ENCODE measurements at places on chromosomes 12 and 14. TPM values are rescaled to one million over a fixed set of nuclear protein-coding genes. Genes with fewer than 3 reads are reported as not detected.
A peak's percentile ranks its signal among the peaks of the same experiment; 100 is the strongest.

DNA sequence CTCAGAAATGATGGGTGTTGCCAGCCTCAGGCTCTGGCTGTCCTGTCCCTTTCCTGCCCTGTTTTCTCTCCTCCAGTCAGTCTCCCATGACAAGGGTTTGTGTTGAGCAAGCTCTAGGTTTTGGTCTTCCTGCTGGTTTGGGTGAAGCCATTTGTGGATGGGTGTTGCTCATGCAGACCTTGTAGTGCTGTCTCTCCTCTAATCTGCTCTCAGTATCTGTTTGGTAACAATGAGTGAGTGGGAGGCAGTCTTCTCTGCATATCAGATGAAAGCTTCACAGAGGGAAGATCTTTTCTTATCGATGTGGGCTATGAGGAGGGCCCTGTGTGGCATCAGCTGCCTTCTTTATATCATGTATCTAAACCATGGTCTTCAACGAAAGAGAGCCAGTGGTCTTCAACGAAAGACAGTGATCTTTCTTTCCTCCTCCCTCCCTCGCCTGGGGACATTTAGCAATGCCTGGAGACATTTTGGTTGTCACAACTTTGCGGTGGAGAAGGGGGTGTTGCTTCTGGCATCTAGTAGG, 3.6 kb downstream of the CMA1 start:
- DNase-seq: no peak

DNA sequence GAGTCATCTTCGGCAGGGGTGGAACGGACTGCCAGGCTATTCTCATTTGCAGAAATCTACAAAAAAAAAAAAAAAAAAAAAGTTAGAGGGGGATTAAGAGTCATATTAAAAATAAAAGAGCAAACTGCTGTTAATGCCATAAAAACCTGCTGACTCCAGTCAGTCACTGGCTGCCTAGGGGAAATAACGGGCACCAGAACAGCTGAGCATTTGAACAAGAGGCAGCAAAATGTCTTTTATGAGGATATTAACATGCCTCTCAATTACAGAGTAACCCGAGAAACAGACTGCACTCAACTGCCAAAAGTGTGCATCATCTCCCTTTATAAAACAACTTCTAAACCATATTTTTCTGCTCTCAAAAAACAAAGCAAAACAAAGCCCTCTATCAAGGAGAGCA, 28.7 kb upstream of the CERS5 start:
- DNase-seq: no peak

HVCN1 gene
- total RNA-seq: 0.53 TPM

GRCh38 chr12:121875582-121875981, 13.0 kb upstream of the PSMD9 start:
- no peak for DNase-seq

GRCh38 chr14:105855246-105855892, 329.0 kb downstream of the TMEM121 start:
- DNase-seq: no peak

DNA sequence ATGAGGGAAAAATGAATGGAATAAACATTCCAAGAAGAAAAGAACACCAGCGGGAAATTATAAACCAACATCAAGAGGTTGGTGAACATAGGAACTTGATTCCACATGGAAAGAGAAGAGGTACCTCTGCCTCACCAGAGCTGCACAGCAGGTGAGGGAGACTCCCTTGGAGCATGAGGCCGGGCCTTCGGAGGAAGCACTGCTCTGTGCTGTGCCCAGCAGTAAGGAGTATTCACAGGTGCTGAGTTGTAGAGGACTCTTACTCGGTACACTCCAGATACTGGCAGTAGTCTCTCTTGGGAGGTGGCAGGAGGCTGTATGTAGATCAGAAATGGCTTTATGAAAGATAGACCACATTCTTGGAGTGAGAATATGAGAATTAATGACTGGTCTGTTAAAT, 76.0 kb downstream of the NPAS3 start:
- no peak for DNase-seq

LIN7A gene
- total RNA-seq: not detected

NXPH4 gene
- total RNA-seq: 1.9 TPM

GRCh38 chr12:110554184-110554583, 28.9 kb downstream of the PPTC7 start:
- no peak for DNase-seq

DNA sequence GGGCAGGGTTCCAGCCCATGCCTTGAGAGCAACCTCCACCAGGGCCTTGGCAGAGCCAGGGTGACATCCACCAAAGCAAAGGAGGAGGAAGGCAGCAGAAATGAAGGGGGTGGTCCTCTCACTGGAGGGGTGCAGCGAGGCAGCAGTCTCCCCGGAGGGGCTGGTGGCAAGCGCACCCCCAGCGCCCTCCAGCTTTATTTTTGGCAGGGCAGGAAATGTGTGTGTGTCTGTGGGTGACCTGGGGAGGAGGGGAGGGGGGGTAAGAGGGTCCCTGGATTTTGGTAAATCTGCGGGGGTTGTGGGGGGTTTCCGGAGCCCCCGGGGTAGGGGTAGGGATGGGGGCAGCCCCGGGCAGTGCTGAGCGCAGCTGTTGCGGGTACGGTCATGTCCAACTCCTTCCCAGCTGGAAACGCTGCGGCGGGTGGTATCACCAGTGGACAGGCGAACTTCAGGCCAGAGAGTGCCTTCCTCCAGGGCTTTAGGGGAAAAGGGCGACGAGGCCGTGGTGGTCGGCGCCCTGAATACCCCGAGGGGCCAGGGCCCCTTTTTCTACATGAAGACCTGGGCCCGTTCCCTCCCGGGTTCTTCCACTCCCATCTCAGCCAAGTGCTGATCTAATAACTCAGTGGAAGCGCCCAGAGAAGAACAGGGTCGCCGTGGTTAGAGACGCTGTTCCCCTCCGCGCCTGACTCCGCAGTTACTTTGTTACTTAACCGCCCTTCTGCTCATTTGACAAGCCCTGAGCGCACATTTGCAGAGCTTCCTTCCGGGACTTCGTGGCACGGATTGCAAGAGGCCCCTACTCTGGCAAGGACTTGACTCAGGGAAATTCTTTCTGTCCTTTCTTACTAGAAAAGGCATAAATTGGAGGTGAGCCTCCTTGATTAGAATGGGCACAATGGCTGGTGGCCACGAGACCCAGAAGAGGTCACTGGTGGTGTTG, 55.2 kb downstream of the FOS start:
- no peak for DNase-seq

RNASE3 gene
- total RNA-seq: not detected

STAC3 gene
- total RNA-seq: 0.26 TPM

DNA sequence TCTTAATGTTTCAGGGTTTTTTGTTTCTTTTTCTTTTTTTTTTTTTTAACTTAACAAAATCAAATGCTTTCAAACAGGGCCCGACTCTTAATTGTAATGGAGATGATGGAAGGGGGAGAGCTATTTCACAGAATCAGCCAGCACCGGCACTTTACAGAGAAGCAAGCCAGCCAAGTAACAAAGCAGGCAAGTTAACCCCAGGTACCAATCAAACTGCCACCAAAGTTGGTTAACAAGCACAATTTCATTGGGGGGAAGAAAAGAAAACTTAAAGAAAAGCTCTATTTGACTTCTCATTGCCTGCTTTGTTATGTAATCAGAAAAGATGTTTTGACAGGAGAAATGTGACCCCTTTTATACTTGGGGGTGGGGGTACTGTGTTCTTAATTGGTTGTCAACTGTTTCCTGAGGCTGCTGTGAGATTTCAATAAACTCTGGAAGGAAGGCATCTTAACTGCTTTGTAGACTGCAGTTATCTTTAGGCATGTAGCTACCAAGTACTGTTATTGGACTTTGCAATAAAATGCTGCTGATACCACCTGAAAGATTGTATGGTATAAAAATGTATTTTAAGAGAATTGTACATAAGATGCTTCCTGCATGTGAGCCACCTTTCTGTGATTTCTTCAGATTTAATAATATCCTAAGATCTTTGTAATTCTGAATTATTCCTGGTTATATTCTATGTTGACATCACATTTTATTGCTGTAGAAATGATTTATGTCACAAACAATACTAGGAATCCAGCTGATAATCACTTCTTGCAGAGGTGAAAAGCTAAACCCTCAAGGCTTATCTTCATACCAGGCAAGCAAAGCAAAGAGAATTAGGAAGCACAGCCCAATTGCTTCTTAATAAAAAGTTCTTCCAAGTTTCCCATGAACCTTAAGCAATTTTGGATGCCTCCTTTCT, 26.9 kb downstream of the MAPKAPK5 start:
- DNase-seq: no peak

DNA sequence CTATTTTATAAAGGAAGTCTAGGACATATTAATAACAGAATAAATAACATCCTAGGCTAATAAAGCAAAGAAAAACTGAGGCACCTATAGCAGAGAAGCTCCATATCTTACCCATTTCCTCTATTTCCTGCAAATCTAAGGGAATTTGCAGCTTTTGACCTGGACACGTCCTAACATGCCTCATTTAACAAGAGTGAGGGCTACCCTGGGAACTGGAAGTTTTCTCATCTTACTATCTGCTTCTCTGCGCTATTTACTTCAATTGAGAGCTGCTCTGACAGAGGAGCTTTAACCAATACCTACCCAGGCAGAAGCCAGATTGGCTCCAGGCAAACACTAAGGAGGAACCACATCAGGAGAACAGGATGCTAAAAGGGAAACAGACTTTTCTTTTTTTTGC, 5.7 kb downstream of the YBX3 start:
- peak; percentile 95 for DNase-seq

GRCh38 chr14:21320913-21321312, 41.0 kb downstream of the RPGRIP1 start:
- no peak for DNase-seq

- DNase-seq: peak; percentile 41
Observed at GRCh38 chr14:28375295-28375694, 391.3 kb upstream of the FOXG1 start.

GRCh38 chr14:64910847-64911495, 3.3 kb upstream of the CHURC1 start:
- DNase-seq: peak; percentile 44

MUCL1 gene
- total RNA-seq: not detected

GRCh38 chr12:11622876-11623281, 26.6 kb upstream of the ETV6 start:
- DNase-seq: peak; percentile 22

GRCh38 chr12:54924972-54925707, 59.4 kb downstream of the TESPA1 start:
- DNase-seq: no peak

KRT73 gene
- not detected for total RNA-seq

MDGA2 gene
- not detected for total RNA-seq

GRCh38 chr14:76644855-76645518, 116.3 kb upstream of the VASH1 start:
- DNase-seq: peak; percentile 33
